ENCODE measurements at places on chromosomes 13 and 19.

- DNase-seq: no peak
Observed at GRCh38 chr19:37197768-37198167, 12.6 kb downstream of the ZNF585B start.

GRCh38 chr19:18763674-18764590 lies 27.2 kb downstream of the COMP start:
- DNase-seq: peak; percentile 39

GRCh38 chr13:87661471-87661870 lies 9.7 kb upstream of the SLITRK5 start:
- peak; percentile 46 for DNase-seq

DNA sequence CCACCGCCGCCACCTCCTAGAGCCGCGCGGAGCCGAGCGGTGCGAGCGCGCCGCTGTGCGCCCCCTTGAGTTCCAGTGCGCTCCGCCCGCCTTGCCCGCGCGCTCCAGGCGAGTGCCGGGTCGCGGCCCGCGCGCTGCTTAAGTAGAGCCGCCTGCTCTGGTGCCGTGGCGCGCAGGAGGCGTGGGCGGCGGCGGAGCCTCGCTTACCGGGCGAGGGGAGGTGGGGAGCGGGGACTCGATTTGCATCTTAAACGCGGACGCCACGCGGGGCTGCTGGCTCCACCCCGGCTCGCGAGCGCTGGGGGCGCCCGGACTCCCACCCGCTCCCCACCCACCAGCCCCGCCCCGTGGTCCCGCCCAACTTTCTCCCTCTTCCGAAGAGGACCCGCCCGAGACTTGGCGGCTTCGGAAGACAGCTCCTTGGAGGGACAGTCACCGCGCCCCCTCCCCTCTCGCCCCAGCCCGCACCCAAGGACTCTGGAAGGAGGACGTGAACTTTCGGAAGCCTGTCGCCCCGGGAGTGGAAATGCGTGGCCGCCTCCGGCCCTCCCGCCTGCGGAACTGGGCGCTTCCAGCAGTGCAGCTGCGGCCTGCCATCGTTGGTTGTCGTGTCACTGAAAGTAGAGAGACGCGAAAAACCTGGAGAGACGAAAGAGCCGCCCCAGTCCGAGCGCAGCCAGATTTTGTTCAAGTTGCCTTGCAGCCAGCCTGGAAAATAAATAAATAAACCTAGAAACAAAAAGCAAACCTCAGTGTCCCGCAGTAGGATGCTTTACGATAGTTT lies at the start of gene KCTD12:
TSS of gene KCTD12 (minus strand) at position 114 of the 784 bp plus-strand sequence. CDS start 257 bp downstream, outside the sequence.
- DNase-seq: peak; percentile 14

DNA sequence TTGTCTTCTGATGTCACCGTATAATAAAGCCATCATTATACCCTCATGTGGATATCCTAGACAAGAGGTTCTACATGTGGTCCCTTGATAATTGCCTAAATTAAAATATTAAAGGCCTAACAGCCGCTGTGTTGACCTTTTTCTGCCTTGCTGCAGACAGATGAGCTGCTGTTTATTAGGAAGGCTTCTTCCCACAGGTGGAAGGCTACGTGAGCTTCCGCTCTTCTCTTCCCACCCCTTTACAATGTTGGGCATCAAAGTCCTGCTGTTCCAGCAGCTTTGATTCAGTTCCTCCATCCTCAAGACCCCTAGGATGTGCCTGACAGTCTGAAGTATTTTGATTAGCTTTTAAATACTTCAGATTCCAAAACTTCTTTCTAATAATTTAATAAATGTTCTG lies 217.1 kb downstream of the PCCA start:
- peak; percentile 80 for DNase-seq

- DNase-seq: no peak
Observed at GRCh38 chr13:75687150-75687763, 51.1 kb downstream of the LMO7 start.

DNA sequence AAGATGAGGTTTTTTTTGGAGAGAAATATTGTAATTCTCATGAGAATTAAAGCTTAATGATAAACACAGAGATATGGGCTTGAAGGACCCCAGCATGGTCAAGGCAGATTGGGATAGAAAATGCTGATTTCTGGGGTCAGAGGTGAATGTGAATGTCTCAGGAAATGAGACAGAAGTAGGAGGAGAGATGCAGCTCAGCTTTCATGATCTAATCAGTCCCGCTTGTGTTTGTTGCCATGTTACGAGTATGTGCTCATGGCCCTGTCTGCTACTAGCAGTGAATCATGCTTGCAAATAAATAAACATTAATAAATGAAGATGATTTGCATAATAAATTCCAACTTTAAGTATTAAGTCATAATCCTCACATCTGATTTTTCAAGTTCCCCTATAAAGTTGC lies 23.0 kb upstream of the NDFIP2 start:
- DNase-seq: no peak

Measured in NCI-H2081 (cell line).